Spinal cord (tissue), 10 donors: ENCODE measurements at places on chromosomes 12 and 14.

- peaks cover 41% of the 10 kb centered on the region for H3K4me1 ChIP-seq
Measured at GRCh38 chr12:47772094-47772660, 861 bp upstream of the SLC48A1 start.

- H3K27me3 ChIP-seq, result no peaks in the 10 kb centered on the region
- peaks cover 9% of the 10 kb centered on the region for H3K4me1 ChIP-seq
- DNase-seq, result no peak
- H3K4me3 ChIP-seq, result no peak overlapping the region
- no peaks in the 10 kb centered on the region for H3K36me3 ChIP-seq
- H3K27ac ChIP-seq, result no peak overlapping the region
Measured at GRCh38 chr14:51844081-51844881, 16.1 kb upstream of the GNG2 start.

DNA sequence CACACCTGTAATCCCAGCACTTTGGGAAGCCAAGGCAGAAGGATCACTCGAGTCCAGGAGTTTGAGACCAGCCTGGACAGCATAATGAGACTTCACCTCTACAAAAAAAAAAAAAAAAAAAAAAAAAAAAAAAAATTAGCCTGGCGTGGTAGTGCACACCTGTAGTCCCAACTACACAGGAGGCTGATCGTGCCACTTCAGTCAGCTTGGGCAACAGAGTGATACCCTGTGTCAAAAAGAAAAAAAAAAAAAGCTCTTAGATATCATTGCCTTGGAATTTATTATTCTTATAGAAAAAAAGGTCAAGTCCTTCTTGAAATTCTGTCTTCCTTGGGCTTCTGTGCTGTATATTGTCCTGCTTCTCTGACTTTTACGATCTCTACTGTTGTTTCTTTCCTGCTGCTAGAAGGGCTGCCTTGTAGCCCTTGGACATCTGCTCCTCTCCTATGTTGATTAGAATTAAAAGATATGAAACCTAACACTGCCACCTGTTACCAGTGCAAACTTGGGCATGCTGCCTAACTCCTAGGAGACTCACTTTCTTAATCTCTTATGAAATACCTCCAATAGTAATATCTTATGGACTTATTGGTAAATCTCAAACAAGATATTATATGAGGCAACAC, 5.7 kb downstream of the TMEM19 start:
- H3K27me3 ChIP-seq, result no peaks in the 10 kb centered on the region
- no peak overlapping the region for H3K27ac ChIP-seq
- no peak for DNase-seq

- H3K27ac ChIP-seq, result no peak overlapping the region
- H3K4me3 ChIP-seq, result no peak overlapping the region
- DNase-seq, result no peak
- no peaks in the 10 kb centered on the region for H3K36me3 ChIP-seq
- no peaks in the 10 kb centered on the region for H3K4me1 ChIP-seq
Measured at GRCh38 chr12:11568762-11569478, 80.6 kb upstream of the ETV6 start.

DNA sequence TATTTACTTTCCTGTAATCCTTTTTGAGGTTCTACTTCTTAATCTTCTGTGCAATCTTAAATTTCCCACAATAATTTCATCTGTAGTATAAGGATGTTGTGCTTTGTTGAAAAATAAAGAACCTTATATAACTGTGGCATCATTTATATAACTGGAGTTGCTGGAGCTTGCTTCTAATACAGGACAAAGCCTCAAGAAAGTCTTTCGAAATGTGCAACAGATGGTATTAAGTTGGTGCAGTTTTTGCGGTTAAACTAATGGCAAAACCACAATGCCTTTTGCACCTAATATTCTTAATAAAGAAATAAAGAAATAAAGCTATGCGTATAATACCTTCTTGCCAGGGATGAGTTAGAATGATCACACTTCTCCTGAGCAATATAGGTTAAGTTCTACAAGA, 180.0 kb downstream of the KITLG start:
- no peaks in the 10 kb centered on the region for H3K27me3 ChIP-seq
- DNase-seq, result no peak
- no peak overlapping the region for H3K4me3 ChIP-seq
